Mesothelial cell of epicardium (in vitro differentiated cells): ENCODE measurements at places on chromosomes 1 and 21.

DNA sequence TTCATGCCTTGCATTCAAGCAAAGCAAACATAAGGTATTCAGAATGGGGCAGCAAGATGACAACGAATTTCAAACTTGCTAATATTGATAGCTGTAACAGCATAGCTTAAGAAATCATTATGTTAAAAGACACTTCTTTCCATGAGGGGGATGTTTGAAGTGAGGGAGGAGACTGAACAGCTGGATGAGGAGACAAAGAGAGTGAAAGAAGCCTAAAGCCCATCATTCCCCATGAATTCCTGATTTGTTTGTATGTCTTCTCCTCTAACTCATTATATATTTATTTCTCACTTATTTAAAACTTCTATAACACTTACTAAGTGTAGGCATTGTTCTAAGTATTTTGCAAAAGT is 125.2 kb upstream of the PBX1 start:
- DNase-seq, result no peak

DNA sequence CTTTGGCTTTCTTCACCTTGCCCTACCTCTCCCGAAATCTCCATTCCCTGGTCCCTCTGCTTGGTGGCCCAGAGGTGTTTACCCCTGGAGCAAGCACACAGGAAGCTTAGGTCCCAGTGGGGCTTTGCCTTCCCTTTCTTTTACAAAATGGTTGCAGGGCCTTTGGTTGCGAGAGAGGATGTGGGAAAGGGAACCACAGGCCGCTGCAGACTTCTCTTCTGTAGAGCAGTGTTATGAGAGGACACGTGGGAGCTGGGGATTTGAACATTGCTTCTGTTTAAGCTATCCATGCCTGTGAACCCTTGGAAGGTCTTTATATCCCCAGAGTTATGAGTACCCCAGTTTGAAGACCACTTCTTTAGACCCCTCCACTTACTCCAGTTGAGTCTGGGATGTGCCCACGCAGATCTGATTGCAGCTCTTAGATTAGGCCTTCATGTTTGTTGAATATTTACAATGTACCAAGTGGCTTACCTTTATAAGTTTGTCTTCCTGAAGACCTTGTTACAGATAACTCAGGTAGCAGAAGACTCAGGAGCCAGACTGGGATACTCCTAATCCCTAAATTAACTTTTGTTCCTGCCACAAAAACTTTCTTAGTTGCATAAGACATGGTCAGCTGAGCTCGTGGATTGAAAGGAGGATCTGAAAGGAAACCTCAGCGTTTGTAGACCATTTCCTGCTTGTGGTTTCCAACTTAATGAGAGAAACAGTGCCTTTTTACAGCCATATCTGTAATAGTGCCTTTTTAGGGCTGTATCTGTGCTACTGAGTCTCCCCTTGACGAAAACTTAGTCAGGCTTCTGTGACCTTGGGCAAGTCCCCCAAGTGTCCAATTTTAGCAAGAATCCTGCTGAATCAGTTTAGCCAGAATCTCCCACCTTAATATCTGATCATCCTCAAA is 21.9 kb upstream of the IVNS1ABP start:
- DNase-seq, result no peak

- DNase-seq, result no peak
Measured at GRCh38 chr1:152039461-152039860, 2.7 kb upstream of the S100A11 start.

GRCh38 chr1:109433322-109433721 is 7.1 kb upstream of the PSMA5 start:
- no peak for DNase-seq

GRCh38 chr21:23809573-23809972 is 1797.7 kb downstream of the MRPL39 start:
- DNase-seq, result no peak

GRCh38 chr1:98188774-98189173 is 267.9 kb upstream of the DPYD start:
- DNase-seq, result no peak

- no peak for DNase-seq
Measured at GRCh38 chr1:102163799-102164198, 167.1 kb upstream of the OLFM3 start.

- no peak for DNase-seq
Measured at GRCh38 chr1:35220976-35221375, 28.0 kb upstream of the SFPQ start.

DNA sequence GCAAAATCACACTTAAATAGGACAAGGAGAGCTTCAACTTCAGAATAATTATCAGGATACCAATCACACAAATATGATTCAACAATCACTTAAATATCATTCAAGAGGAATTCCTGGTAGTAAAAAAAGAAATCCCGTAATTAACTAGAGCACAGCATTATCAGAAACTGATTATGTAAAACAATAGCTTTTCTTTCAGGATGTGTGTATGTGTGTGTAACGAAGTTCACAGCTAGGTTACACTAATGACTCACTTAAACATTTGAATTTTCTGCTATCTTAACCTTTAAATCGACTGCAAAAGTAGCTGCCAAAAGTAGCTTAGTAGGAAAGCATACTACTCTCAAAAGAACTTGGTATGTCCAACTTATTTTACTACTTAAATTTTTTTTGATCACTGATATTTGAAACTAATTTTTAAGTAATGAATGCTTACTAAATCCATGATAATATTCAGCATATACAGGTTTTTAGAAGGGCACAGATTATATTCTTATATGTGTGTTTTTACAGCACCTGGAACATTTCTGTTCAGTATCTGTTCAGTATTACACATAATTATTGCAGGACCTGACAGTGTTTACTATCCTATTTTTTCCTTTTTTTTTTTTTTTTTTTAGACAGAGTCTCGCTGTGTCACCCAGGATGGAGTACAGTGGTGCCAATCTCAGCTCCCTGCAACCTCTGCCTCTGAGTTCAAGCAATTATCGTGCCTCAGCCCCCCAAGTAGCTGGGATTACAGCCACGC is 4.2 kb downstream of the RERE start:
- no peak for DNase-seq

DNA sequence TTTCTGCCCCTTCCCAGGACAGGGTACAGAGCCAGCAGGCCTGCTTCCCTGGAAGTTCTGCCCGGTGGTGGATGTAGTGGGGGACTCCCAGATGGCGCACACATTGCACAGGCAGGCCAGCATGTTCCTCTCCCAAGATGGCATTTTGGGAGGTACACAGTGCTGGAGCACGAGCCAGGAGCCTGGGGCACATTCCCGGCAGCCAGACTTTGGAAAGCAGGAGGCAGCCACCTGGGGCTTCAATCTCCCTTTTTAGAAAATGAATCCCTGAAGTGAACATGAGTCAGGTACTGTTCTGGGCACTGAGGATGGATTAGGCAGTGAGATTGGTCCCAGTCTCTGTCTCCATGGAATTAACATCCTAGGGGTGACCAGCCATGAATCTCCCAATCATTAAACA is 56.9 kb downstream of the RUNX1 start:
- DNase-seq, result no peak

DNA sequence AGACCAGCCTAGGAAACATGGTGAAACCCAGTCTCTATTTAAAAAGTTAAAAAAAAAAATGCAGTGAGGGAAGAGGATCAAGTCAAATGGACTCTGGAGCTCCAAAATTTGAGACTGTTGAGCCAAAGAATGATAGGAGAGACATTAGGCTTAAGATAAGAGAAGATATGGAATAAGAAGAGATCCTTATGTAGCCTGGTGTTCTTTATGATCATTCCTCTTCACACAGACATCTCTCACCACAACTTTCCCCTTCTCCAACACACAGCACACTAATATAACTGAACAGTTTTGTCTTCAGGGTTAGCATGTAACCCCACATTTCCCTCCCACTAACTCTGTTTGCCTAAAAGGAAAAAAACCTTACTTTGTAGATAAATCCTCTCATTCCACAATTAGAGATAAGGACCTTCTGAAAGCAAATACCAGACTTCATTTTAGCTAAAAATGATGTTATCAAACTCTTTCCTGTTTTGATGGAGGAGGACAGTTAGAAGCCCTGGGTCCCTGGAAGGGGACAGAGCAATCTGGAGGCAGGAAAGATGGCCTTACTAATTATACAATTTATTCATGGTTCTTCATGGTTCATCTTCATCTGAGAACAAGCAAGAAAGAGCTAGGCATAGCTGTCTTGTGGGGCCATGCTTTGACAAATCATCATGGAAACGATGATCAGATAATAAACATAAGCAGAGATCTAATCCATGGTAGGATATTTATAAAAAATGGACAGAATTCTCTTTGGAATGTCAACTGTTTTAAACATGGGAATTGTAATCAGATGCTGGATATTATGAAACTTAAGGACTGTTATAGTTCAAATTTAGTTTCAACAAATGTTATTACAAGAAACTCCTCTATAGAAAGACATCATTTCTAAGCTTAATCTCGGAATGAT is 96.7 kb upstream of the S1PR1 start:
- no peak for DNase-seq

GRCh38 chr1:98420376-98421084 is 241.0 kb upstream of the SNX7 start:
- DNase-seq, result no peak

- DNase-seq, result no peak
Measured at GRCh38 chr1:15343729-15344128, 66.0 kb upstream of the EFHD2 start.

GRCh38 chr1:6260961-6261614 is at the start of gene GPR153:
Gene GPR153, minus strand, starts transcription at chr1:6261098. Its CDS starts 6,193 bp downstream, at chr1:6254905.
- DNase-seq, result no peak

DNA sequence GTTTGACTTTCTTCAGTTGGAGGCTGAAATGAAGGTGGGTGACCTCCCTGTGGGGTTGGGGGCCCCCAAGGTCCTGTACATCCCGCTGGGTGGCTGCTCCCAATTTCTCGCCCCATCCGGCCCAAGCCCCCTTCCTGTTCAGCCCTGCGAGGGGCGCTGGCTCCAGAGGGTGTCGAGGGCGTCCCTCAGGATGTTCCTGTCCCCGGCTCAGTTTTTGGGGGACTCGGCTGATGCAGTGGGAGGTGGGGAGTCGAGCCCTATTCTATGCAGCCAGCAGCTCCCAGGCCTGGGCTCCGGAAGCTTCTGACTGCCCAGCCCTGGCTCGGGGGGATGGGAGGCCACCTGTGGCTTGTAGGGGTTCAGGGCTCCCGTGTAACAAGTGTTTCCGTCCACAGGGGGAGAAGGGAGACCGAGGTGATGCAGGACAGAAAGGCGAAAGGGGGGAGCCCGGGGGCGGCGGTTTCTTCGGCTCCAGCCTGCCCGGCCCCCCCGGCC is 38.2 kb downstream of the SLC19A1 start:
- no peak for DNase-seq

- DNase-seq, result no peak
Measured at GRCh38 chr21:42102076-42102475, 31.0 kb downstream of the UMODL1 start.

GRCh38 chr1:50930193-50930592 is 29.9 kb downstream of the FAF1 start:
- DNase-seq, result no peak

GRCh38 chr1:245154429-245155271 is at the start of gene KIF26B:
Gene KIF26B, plus strand, starts transcription at chr1:245154985. Its CDS starts 440 bp downstream, at chr1:245155425.
- DNase-seq, result peak; percentile 69

- peak; percentile 72 for DNase-seq
Measured at GRCh38 chr1:231626535-231626950, at the start of gene DISC1. Gene DISC1, plus strand, starts transcription at chr1:231626790. Its CDS starts 78 bp downstream, at chr1:231626868.

DNA sequence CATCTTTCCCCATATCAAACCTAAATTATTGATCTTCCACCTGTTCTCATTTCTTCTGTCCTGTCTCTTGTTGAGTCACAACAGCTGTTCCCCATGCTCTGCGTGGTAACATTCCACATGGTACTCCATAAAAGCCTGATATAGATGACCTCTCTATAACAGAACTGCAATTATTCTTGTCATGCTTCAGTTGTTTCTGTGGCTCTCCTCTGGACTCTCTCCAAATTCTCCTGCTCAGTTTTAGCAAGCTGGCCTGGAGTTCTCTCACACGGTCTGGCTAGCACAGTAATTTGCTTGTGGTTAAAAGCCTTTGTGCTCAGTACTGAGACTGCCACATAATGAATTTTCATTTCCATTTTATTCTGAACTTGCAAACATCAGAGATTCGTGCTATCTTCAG is 10.6 kb upstream of the LRRC39 start:
- no peak for DNase-seq

DNA sequence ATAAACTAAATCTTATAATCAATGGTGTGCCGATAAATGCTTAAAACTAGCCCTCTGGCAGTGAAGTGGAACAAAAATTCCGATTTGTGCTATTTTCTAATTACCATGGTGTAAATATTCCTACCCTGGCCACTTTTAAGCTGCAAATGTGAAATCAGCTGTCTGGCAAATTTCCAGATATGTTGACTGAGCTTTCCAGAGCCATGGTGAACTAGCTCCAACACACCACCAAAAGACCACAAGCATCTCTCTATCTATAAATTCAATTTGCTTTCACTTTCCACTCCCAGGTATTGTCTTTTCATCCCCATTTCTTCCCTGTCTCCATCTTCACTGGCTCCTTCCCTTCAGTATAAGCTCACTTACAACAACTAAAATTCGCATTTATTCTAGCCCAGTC is 152.3 kb upstream of the RGS18 start:
- no peak for DNase-seq

DNA sequence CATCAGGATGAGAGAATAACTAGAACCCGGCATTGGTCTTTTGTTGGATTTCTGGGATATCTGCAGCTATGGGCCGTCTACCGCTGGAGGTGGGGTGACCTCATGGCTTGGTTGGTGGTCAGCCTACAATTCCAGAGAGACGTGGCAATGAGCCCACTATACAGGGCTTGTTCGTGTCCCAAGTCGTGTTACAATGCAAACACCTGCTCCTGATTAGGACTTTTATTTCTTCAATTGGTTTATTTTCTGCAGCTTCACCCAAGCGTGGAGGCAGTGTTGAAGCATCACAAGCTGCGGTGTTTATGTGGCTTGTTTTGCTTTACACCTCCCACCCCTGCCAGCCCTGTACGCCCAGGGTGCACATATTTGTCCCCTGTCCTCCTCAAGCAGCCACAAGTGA is 211.7 kb upstream of the TMEM51 start:
- DNase-seq, result no peak

DNA sequence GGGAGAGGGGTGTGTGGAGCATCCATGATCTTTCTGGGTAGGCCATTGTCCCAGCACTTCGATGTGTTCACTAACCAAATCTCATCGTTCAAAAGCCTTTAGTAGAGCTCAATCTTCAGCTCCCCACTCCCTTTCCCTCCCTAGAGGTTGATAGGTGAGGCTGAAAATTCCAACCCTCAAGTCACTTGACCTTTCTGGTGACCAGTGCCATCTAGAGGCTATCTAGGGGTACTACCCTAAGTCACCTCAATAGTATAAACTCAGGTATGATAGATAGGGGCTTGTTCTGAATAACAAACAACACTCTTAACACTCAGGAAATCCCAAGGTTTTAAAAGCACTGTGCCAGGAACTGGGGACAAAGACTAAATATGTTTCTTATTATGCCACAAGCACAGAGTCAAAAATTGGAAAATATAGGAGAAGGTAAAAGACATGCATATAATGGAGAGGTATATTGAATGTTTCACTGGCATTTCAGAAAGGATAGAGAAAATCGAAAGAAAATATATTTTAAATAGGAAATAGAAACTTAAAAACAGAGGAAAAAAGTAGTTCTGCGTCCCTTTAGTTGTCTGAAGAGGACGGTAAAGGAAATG is 42.9 kb upstream of the CD53 start:
- no peak for DNase-seq

- DNase-seq, result no peak
Measured at GRCh38 chr1:150484861-150485260, 2.4 kb upstream of the TARS2 start.

GRCh38 chr21:15491100-15491499 is 238.7 kb upstream of the USP25 start:
- DNase-seq, result no peak
